ENCODE measurements at places on chromosomes 6 and 20.

DNA sequence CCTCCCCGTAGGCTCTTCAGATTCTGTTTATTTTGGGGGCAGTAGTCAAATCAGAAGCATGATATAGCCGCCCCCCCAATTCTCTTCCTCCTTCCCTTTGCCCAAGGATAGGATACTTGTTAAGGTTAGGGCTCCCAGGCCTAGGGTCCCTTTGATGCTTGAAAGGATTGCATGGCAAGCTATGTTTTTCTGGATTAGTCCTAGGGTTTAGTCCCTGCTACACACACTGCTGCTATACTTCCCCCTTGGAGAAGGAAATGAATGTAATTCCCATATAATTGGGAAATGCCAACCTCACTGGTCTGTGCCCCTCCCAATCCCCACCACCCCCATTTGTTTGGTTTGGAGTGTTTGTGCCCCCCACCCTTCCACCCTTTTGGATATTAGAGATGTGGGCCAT is 62.8 kb downstream of the ZFAND3 start:
- no peak for DNase-seq

- DNase-seq, result no peak
Measured at GRCh38 chr6:109024784-109025183, 69.9 kb downstream of the SESN1 start.

GRCh38 chr6:165725201-165725600 is 62.2 kb upstream of the PDE10A start:
- DNase-seq, result no peak

- DNase-seq, result peak; percentile 94
Measured at GRCh38 chr6:160030103-160030502, 61.2 kb downstream of the IGF2R start.

- peak; percentile 74 for DNase-seq
Measured at GRCh38 chr6:153092082-153093013, 38.7 kb downstream of the RGS17 start.

DNA sequence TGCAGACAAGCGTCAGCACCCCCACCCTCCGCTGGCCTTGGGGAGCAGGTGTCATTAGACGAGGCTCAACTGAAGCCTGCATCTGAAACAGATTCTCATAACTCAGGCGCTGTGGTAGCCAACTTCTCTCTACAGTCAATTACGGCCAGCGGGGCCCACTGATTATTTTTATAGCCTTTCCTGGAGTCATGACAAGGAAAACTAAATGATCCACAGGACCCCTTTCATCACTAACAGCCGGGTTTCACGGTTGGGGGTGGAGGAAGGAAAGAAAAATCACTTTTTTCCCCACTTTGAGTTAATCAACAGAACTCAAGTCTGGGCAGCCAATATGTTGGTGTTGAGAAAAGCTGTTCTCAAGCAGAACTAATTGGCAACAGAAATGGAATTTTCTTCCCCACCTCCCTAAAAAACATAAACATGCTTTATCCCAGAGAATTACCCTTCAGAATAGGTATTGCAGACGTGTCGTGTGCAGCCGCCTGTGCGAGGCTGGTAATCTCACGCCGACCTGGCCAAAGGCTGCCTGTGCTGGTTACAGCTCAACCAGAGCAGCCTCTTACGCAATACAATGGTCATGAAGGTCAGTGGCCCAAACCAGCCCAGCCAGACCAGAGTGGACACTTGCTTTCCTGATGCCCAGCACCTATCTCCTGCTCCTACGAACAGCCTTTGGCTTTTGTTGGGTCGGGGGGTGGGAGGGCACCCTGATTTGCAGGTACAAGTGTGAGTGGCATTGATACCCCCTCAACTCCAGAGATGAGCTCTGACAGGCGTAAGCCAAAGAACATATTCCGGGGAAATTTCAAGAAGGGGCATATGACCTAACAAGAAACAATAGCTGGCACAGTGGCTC is 11.0 kb downstream of the RIPOR3 start:
- DNase-seq, result no peak

DNA sequence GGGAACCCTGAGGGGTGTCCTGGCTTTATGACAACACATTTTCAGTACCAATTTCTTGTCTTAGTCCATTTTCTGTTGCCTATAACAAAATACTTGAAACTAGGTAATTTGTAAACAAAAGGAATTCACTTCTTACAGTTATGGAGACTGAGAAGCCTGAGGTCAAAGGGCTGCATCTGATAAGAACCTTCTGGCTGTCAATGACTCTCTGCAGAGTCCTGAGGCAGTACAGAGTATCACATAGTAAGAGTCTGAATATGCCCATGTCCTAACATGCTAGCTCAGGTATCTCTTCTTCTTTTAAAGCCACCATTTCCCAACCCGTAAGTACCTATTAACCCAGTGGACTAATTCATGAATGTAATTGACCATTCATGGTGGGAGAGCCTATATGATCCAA is 1458.6 kb upstream of the EYS start:
- no peak for DNase-seq

GRCh38 chr20:19849341-19850197 is 91.5 kb downstream of the RIN2 start:
- DNase-seq, result no peak

GRCh38 chr6:96836631-96837080 is 621 bp downstream of the GPR63 start:
- peak; percentile 29 for DNase-seq

GRCh38 chr20:38926934-38927616 is 858 bp downstream of the FAM83D start:
- no peak for DNase-seq

- DNase-seq, result no peak
Measured at GRCh38 chr6:98539741-98540140, 294.6 kb upstream of the POU3F2 start.

DNA sequence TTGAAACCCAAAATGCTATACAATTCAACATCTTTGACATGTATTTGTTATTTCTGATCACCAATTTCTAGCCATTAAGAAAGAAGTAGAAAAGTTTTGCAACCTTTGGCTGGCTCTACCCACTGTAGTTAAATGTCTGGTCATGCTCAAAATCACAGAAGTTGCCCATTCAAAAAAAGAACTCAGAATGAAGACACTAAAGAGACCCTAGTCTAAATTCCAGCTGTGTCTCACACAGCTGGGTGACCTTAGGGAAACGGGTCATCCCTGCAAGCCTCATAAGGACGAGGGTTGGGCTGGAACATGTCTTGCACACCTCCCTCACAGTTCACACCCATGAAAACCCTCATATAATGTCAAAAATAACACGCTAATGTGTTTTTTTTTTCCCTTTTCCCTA is 10.3 kb downstream of the FOXQ1 start:
- no peak for DNase-seq

GRCh38 chr20:17612287-17612991 is 42.6 kb downstream of the DSTN start:
- DNase-seq, result peak; percentile 58

- no peak for DNase-seq
Measured at GRCh38 chr6:15798533-15799255, 135.9 kb upstream of the DTNBP1 start.

DNA sequence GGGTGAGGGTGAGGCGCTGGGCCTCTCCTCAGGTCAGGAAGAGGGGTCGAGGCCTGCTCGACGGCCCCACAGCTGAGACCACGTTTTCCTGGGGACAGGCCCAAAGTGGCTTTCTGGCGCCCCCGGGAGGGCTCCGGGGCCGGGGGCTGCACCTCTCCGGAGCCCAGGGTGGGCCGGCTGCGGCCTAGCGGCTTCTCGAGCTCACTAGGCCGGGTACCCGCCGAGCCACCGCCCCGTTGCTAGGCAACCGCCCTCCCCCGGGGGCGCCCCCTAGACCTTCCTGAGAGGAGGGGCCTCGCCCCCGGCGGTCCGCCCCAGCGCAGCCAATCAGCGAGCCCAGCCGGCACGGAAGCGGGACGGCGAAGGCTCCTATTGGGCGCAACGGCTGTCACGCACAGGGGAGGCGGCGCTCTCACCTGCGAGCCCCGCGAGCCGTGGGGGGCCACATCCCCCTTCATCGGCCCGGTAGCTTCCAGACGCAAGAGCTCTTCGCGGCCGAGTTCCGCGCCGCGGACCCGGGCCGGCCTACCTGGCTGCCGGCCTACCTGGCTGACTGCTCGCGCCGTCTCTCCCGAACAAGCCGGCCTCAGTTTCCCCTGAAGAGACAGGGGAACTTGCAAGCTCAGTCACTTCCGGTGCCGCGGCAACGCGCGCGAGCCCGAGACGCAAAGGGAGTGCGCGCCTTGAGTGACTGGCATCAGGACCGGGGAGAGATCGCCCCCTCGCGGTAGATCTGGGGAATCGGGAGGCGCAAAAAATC is 831 bp upstream of the BCL2L1 start:
- DNase-seq, result peak; percentile 98

- no peak for DNase-seq
Measured at GRCh38 chr20:38034108-38034649, 633 bp downstream of the RPRD1B start.

- DNase-seq, result no peak
Measured at GRCh38 chr6:161745594-161746141, 471.8 kb upstream of the AGPAT4 start.

GRCh38 chr6:89050155-89050554 is 30.4 kb upstream of the PNRC1 start:
- DNase-seq, result peak; percentile 75

GRCh38 chr6:80468398-80468797 is 361.9 kb downstream of the BCKDHB start:
- DNase-seq, result no peak

GRCh38 chr6:166269301-166270039 is 38.7 kb downstream of the PRR18 start:
- no peak for DNase-seq

DNA sequence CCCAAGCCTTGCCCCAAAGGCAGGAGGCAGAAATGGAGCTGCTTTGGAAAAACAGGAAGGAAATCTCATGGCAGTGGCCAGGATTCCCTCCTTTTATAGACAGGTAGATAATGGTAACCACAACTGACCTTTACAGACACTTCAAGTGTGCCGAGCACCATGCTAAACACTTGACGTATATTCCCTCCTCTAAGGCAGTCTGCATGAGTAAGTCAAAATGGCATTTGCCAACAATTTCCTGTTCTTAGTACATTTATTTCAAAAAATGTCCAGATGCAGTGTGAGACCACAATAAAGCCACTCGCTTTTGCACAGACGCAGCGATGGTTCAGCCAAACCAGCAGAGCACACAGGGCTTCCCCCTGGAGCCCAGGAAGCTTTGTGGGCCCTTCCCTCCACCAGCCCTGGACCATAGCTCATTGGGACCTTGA is 16.5 kb upstream of the GPR6 start:
- DNase-seq, result peak; percentile 73

GRCh38 chr20:53405139-53405538 is 188.5 kb downstream of the ZNF217 start:
- DNase-seq, result no peak

DNA sequence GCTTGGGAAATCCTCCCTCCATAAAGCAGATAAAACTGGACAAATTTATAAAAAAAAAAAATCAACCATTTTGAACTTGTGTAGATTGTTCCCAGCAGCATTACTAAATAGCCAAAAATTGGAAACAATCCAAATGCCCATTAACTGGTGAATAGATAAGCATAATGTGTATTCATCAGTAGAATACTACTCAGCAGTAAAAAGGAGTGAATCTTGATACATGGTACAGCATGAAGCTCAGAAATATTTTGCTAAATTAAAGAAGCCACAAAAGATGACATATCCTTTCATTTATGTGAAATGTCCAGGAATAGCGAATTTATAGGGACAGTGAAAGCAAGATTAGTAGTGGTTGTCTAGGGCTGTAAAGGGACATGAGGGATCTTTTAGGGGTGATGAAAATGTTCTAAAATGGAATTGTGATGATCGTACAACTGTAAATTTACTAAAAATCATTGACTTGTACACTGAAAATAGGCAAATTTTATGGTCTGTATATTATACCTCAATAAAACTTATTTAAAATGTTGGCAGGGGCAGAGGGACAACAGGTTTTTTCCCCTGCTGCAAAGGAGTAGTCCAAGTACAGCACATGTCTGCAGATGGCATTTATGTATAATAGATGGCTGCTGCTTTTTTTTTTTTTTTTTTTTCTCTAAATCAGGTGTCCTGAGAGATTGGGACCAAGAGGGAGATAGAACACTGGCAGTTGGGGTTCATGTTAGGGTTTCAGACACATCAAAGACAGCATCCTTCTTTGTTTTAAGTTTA is 59.5 kb downstream of the CBFA2T2 start:
- no peak for DNase-seq

- DNase-seq, result peak; percentile 94
Measured at GRCh38 chr6:144266091-144266649, 19.0 kb upstream of the UTRN start.

- no peak for DNase-seq
Measured at GRCh38 chr6:141133346-141133745, 999.4 kb upstream of the GJE1 start.

GRCh38 chr6:108927927-108928326 is 79.7 kb downstream of the ARMC2 start:
- peak; percentile 74 for DNase-seq

DNA sequence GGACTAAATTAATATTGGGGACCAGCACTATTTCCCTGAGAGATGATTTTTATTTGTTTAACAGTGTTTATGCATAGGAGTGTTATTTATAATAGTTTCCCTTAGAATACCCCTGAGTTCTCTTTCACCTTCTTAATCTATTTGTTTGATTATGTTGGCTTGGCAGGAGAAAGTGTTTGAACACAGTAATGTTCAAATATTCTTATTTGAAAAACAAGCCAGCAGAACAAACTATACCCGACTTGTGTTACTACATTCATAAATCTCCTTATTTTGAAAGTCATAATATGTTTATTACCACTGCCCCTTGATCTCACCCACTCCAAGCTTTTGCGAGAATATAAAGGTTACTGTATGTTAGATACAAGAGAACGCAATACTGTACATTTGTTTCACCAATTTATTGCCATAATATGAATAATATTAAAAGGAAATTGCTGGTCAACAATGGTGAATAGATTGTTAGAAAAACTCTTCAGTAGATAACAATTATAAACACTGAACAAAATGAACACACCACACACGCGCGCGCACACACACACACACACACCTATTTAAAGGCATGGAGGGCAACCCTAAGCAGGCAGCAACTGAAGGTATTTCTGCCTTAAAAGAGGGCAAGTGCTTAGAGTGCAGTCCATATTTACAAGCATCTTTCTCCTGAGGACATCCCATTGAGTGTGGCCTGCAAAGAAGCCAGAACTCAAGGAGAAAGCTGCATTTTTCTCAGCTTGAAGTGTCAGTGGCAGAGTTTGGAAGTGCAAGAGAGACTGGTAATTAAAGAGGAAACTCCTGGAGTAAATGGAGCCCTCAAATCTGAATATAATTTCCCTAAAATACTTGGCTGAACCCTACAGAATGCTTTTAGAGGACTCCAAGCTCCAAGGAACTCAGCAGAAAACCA is 279.4 kb upstream of the MAN1A1 start:
- DNase-seq, result no peak

- DNase-seq, result no peak
Measured at GRCh38 chr6:23327621-23328020, 758.3 kb downstream of the HDGFL1 start.

DNA sequence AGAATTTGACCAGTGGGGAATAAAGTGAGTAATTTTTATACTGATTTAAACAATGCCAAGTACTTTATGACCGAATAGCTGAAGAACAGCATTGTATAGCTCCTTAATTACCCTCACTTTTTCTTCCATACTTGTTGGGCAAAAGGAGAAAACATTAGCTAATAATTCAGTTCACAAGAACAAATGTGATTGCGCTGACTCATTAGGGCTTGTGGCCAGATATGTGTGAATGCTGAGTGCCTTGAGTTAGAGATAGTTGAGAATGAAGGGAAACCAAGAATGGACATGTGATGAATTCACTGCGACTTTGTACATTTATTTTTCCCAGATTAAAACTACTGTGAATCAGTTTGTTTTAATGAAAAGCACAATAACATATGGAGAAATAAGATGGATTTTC is 669.4 kb downstream of the TFAP2A start:
- peak; percentile 45 for DNase-seq
